OCI-M1 (cell line): ENCODE measurements at places on chromosomes 7 and 10.

DNA sequence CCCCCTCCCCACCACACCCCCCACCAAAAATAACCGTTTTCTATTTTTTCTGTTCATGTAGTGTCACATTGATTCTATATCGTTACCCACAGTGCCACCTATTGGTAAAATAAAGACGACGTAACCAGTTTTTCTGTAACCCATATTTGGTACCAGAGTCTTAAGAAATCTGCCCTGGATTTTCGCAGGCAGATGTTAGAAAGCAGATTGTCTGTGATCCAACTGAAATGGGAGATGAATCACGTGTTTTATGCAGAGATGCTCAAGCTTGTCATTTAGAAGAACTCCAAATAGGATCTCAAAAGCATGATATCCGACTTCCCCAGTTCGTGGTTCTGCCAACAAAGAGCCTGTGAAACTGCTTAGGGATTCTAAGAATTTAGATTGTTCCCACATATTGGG is 261.1 kb upstream of the CSTF2T start:
- peak; percentile 80 for DNase-seq

- peak; percentile 95 for DNase-seq
These were observed at the start of gene C1GALT1 for GRCh38 chr7:7182156-7183060. Gene C1GALT1 (plus strand): TSS chr7:7182544. CDS start chr7:7234320, 51,776 bp downstream.

- DNase-seq, result no peak
These were observed 557.4 kb upstream of the ADARB2 start for GRCh38 chr10:2294739-2295138.

DNA sequence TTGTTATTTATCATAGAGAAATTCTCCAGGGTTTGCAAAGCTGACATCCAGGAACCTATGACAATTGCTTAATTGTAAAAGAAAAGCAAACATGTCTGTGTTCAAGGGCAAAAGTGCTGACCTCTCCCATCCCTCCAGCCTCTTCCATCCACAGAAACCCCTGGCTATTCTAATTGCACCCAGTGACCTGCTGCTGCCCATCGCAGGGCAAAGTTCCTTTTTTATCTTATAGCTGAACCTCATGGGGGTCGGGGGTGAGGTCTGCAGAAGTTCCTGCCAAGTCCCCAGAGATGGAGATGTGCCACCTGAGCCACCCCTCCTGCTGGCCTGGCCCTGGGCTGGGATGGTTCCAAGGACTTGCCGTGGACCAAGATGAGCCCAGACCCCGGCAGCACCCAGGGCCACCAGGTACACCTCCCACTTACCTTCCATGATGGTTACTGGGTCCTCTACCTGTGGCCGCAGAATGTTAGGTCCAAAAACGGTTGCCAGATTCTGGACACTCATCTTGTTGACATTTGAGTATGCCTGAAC is 146.5 kb downstream of the MAPK8 start:
- DNase-seq, result no peak

DNA sequence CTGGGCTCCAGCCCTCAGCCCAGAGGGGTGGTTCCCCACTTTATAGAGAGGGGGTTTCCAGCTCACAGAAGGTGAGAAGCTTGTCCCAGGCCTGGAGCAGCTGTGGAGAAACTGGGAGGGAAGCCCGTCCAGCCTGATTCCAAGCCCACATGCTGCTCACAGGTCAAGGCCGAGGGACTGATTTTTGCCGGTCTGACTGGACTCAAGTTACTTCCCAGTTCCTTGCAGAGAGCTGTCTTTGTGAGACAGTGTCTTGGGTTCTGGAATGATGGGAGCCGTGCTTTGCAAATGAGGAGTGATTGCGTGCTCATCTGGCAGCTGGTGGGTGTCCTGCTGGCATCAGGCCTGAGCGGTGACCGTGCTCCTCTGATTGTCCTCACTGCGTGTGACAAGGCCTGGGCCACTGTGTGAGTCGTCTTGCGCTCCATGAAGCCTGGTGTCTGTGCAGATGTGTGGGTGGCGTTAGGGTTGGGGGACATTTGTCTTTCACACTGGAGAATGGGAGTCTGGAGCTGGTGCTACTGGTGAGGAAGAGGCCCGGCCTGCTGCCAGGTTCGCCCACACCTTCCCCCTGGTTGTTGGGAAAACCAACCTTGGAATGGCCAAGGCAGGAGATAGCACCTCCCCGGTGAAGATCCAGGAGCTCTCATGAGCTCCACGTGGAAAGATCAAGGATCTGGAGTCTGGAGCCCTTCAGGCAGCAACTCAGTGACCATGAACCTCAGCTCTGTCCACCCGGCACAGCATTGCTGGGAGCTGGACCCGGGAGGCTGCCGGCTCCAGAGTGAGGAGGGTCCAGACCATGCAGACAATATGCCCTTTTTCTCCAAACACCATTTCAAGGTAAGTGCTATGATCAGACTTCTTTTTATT is 129.6 kb downstream of the SMURF1 start:
- DNase-seq, result no peak

- no peak for DNase-seq
These were observed 15.5 kb downstream of the TWIST1 start for GRCh38 chr7:19101909-19102308.

DNA sequence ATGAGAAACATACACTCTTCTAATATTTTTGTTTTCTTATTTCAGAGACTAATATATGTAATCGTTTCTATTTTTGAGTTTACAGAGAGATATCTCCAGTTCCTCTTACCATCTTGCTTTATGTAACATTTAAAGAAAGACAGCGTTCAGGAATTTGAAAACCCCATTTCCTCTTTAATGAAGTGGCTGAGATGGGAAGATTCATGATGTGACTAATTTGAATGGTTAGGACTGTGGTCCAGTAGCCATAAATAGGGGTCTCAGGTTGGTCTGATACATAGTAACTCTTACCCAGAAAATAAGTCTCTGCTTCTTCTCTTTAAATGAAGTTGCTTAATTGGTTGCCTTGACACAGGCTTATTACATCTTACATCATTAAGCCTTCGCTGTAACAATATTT is 6.9 kb downstream of the KMT2E start:
- peak; percentile 8 for DNase-seq

DNA sequence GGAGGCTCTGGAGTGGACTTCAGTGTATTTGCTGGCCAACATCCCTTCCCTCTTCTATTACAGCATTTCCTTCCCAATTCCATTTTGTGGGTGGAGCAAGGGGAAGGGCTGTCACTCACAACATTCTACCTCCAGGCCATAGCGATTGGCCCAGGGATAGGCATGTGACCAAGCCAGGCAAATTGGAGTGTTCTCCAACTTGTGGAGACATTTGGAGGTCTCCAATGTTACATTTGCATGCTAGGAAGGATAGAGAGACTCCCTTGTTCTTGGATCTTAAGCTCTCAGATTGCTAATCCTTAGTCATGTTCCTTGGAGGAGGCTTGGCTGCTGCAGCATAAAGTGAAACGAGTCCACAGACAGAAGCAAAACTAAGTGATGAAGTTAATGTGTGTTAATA is 95.6 kb upstream of the KIF5B start:
- no peak for DNase-seq

DNA sequence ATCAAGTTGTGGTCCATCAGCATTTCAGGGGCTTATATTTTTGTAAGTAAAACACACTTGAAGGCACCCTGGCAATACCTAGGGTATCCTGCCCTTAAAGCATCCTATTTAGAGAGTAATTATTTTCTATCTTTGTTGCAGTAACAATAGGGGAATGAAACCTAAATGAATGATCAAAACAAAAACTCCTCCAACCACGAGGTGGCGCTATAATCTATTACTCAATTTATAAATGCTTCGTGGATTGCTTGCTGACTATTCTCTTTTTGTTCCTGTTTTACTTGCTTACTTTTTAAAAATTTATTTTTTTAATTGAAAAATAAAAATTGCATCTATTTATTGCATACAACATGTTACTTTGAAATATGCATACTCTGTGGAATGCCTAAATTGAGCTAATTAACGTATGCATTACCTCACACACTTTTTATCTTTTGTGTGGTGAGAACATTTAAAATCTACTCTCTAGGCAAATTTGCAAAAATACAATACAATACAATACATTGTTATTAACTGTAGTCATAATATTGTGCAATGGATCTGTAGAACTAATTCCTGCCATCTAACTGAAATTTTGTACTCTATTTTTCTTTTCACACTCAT is 147.7 kb upstream of the BMPER start:
- DNase-seq, result peak; percentile 49

GRCh38 chr10:1375346-1376170 is 319.4 kb downstream of the WDR37 start:
- DNase-seq, result no peak

- DNase-seq, result no peak
These were observed 307.4 kb upstream of the ZMIZ1 start for GRCh38 chr10:78761311-78761781.

- DNase-seq, result no peak
These were observed 47.5 kb downstream of the RNF133 start for GRCh38 chr7:122651451-122651850.

DNA sequence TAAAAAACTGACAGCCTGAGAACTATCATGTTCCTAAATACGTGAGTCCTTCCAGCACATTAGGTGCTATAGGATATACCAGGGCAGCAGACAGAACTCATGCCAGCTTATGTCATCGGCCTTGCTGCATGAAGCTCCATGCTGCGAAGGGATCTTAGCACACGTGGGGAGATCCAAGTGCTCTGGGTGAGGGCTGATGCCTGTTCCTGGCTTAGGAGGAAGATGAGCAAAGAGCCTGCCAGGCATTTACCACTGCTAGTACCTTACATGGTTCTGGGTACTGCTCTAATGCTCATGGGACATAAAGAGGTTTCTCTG is 43.2 kb downstream of the SVIL start:
- no peak for DNase-seq

DNA sequence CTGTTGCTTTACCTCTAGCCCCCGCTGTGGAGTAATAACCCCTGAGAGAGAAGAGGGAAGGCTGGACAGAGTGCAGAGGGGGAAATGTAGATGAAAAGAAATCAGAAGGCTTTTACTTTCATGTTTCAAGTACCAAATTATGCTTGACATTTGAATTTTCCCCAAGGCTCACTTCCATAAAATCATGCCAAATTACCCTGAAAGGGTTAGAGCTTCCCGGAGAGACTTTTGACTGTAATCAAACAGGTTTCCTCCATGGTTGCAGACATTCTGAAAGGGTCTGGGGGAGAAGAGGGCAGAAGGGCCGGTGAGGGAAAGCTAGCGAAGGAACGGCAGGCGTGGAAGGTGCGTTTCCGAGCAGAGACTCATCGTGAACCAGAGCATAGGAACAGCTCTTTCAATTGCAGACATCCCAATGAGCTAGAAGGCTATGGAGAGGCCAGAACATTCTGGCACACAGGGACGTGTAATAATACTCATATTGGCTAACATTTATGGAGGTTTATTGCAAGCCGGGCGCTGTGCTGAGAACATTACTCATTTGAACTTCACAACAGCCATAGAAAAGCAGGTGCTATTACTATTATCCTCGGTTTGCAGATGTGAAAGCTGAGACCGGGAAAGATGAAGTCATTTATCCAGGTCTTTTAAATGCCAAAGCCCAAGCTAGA is 620.8 kb upstream of the AUTS2 start:
- DNase-seq, result no peak

- DNase-seq, result no peak
These were observed 40.1 kb upstream of the XPNPEP1 start for GRCh38 chr10:109963439-109963838.

DNA sequence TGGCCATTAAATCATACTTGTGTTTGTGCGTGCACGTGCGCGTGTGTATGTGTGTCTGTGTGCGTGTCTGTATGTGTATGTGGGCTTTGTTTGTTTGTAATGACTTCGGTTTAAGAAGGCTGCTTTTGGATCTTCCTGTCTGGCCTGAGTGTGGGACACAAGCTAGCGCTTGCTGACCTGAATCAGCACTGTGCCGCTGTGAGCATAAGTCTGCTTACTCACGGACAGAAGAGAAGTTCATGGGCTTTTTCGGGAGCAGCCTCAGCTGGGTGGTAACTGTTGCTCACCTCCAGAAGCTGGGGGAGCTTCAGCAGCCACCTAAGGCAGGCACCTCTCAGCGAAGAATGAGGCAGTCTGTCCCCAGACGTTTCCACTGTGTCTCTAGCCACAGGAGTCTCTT is 56.1 kb upstream of the TRUB1 start:
- DNase-seq, result no peak

DNA sequence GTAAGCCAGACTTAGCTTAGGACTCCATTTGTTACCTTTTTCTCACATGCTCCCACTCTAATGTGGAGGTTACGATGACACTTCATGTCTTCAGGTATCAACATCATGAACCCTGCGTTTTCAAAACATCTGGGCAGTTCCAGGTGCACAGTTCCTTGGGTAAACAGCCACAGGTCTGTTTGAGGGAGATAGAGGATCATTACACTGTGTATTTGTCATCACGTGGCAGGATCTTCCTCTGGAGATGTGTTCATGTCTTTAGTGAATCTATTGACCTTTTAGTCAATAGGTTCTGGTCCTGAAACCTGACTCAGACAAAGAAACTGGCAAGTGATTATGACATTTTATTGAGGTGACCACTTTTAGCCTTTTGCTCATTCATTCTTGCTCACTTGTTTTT is 145.5 kb downstream of the ANKRD7 start:
- no peak for DNase-seq

DNA sequence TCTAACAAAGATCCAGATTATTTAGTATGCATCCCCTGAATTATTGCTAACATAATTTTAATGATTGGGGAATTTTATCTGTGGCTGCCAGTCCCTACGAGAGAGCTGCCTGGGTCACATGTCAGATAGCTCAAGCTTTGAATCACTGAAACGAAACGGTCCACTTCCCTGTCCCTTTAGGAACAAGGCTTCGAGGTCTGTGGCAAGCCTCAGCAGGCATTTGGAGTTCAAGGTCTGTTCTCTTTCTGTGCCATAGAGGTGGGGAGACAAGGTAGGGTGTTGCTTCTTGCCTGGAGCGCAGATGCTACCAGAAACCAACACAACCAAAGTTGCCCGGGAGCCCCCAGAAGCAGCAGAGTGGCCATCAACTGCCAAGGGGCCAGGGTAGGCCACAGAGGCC is 13.9 kb upstream of the SH2D4B start:
- DNase-seq, result no peak

DNA sequence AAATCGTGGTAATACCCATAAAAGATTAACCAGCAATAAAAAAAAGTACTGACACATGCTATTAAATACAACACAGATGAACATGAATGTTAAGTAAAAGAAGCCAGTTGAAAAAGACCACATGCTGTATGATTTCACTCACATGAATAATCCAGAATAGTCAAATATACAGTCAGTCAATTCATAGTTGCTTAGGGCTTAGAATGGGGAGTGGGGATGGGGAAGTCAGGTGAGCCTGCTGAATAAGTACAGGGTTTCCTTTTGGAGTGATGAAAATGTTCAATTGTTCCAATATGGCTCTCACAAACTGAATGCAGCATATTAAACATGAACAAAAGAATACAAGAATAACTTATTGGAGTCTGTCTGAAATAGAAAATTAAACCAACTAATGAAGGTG is 1.8 kb downstream of the COA1 start:
- DNase-seq, result no peak

GRCh38 chr7:156019308-156019707 is 207.0 kb upstream of the SHH start:
- DNase-seq, result no peak
